ENCODE measurements at places on chromosomes 12 and 14. TPM values are rescaled to one million over a fixed set of nuclear protein-coding genes. Genes with fewer than 3 reads are reported as not detected.

CMA1 gene
- total RNA-seq, result not detected

NRXN3 gene
- 1.1 TPM for total RNA-seq

ETV6 gene
- total RNA-seq, result 11.5 TPM

LTBP2 gene
- total RNA-seq, result 5.2 TPM

PPP2R5C gene
- total RNA-seq, result 81.1 TPM

DNA sequence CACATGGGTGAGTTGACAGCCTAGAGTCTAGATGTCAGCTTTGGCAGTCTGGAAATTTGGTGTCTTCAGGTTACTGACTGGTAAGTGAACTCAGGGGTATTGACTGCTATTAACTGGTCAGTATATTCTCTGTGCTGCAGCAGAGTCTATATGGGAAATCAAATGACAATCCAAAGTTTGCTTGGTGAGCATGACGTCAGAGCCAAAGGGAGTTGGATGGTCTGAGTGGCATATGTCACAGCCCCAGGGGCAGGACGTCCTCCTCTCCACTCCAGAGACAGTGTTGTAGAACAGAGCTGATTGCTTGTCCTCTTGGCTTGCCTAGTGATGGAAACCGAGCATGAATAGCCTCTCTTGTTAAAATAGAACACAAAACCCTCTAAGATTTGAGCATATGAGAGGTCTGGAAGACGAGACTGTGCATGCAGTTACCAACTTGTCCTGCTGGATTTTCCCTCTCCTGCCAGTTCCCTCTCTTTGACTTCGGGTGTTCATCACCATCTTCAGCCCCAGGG, 3.3 kb upstream of the TBC1D30 start:
- no peak for DNase-seq

GRCh38 chr14:31994391-31995033, 82.6 kb upstream of the ARHGAP5 start:
- DNase-seq, result peak; percentile 34

DNA sequence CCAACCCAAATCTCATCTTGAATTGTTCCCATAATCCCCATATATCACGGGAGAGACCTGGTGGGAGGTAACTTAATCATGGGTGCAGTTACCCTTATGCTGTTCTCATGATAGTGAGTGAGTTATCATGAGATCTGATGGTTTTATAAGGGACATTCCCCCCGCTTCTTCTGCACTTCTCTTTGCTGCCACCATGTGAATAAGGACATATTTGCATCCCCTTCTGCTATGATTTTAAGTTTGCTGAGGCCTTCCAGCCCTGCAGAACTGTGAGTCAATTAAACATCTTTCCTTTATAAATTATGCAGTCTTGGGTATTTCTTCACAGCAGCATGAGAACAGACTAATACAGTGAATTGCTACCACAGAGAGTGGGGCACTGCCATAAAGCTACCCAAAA, 179.1 kb downstream of the LRIG3 start:
- DNase-seq, result peak; percentile 9

DNA sequence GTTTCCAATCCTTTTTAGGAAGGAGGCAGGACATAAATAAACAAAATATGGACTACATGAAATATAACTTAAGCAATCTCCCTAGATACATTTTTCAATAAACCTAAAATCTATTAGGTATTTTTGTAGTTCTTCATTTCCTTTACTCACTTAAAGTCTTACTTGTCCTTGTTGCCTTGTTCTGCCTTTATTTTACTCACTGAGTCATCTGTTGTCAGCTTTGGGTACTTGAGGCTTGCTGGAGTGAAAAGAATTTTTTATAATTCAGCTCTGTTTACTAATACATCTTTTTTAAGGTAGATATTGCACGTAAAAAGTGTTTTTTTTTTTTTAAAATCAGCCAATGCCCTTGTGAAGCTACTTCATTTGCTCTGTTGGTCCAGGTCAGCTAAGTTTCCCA, 216.2 kb downstream of the PELI2 start:
- DNase-seq, result peak; percentile 43

DNA sequence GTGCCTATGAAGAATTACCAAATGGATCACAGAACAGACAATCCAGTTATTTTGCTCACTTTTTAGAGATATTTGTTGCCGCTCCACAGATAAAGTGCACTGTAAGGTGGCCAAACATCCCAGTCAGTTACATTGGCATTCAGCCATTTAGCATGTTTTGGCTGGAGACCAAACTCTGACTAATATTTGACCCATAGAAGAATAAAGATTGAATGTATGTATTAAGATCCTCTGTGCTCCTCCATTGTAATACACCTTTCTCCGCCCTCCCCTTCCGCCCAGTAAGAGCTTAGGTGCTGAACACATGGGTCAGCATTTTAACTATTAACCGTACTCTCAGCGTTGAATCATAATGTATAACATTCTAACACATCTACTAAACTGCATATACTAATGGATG, 163.4 kb downstream of the ANO6 start:
- DNase-seq, result no peak

- peak; percentile 56 for DNase-seq
These were observed 22.3 kb downstream of the GALNT6 start for GRCh38 chr12:51368640-51369517.

- peak; percentile 34 for DNase-seq
These were observed 9.7 kb downstream of the MOK start for GRCh38 chr14:102295270-102295669.

GRCh38 chr12:6612652-6613014, 5.5 kb upstream of the CHD4 start:
- DNase-seq, result no peak

All from M059J (cell line).